ENCODE measurements at places on chromosomes 1 and 21.

- DNase-seq = no peak
Observed at GRCh38 chr1:54528613-54529012, 19.4 kb upstream of the ACOT11 start.

GRCh38 chr1:154406572-154406879 lies 1.4 kb downstream of the IL6R start:
- DNase-seq = no peak

DNA sequence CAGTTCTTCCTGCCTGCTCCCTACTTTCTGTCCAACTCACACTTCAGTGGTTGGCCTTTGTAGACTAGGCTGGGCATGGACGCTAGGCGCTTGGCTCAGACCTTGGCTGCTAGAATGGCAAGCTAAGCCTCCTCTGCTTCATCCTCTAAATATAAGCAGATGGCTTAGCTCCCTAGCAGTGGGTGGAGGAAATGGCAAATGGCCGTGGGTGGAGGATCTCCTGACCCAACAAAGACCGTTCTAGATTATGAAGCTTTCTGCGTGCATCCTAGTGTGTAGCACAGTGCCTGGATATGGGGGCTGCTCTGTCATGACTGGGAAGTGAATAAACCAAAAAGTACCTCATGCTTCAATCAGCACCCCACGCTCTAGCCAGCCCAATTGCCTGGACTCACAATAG lies 10.4 kb upstream of the ETV3L start:
- DNase-seq = no peak

DNA sequence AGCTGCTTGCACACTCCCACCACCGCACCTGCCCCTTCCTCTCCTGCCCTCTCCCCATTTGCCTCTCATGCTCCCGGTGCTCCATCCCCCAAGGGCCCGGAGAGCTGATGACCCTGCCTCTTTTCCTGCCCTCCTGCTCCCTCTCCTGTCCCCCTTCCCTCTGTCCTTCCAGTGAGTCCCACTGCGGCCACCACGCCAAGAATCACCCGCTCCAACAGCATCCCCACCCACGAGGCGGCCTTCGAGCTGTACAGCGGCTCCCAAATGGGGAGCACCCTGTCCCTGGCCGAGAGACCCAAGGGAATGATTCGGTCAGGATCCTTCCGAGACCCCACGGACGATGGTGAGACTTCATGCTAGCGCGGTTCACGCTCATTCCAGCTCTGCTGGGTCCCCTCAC lies 40.7 kb upstream of the IPO9 start:
- no peak for DNase-seq

DNA sequence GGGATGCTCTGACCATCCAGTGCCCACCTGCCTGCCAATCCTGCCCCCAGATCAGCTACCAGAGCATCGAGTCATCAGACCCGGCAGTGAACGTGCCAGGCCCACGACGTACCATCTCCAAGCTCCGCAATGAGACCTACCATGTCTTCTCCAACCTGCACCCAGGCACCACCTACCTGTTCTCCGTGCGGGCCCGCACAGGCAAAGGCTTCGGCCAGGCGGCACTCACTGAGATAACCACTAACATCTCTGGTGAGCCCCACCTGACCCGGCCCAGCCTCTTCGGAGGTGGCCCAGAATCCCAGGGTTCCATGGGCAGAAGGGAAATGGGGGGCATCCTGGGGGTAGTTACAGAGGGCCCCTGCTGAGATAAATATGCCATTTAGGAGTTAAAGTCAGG lies 43.1 kb downstream of the PTPRU start:
- no peak for DNase-seq

DNA sequence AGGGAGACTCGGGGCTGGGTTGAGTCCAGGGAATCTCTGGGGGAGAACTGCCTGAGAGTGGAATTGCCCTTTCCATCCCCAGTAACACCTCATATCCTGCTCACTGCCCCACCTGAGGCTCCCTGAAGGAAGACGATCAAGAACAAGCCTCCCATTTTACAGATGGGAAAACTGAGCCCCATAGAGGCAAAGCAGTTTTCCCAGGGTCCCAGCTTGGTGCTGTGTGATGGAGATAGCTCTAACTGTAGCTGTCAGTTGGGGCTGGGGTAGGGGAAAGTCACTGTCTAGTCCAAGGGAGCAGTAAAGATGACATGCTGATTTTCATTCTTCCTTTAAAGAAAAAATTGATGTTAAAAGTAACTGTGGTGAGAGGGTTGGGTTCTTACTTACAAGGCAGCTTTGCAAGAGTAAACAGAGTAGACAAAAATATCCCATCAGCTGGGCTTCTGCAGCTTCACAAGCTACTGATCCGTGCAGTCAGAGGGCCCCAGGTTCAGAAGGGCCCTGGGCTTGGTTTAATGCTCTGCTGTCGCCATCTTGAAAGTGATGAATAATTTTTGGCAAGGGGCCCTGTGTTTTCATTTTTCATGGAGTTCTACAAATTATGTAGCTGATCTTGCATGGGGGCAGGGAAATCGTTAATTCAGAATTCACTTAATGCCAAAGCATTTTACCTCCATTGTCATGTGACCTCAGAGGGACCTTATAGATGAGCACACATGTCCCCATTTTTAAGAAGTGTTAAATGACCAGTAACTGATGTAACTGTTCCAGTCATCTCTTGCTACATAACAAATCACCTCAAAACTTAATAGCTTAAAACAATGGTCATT lies 17.6 kb upstream of the TNFRSF1B start:
- no peak for DNase-seq

DNA sequence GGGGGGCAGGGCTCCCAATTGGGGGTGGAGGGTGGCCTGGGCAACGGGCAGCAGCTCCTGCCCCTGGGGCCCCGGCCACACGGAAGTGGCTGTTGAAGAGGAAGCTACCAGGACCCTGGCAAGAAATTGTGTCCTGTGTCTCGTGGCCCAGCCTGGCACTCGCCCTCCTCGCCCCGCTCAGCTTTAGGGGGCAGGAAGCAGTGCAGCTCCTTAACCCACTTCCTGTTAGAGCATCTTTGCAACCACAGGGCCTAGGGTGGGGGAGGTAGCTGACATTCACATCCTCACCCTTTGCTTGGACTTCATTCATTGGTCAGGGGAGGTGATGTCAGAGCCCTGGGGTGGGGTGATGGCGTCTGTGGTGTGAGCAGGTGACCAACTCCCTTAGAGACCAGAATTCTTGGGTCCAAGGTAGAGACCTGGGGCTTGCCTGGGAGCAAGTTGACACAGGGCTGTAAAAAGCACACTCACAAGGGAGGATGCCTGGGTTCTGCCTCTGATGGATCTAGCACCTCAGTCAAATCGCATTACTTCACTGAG lies at the start of gene ARHGAP30:
TSS of gene ARHGAP30 (minus strand) at position 161 of the 540 bp plus-strand sequence. CDS start 267 bp downstream, outside the sequence.
- no peak for DNase-seq

DNA sequence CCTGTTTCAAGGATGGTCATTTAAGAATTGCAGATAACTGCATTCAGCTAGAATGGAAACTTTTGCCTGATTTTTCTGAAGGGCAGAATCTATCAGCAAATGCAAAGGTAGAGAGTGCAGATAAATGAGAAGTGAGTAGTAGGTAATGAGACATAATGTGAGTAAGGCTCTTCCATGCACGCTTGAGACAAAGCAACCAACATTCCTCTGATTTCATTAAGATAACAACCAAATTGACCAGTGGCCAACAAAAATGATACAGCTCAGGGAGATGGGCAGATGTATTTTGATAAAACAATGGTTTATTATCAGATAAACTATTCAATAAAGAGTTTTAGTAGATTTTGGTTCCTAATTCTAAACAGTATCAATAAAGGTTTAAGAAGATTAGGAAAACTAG lies 404.4 kb upstream of the PBX1 start:
- no peak for DNase-seq

- no peak for DNase-seq
Observed at GRCh38 chr1:213484333-213484732, 433.3 kb downstream of the RPS6KC1 start.

DNA sequence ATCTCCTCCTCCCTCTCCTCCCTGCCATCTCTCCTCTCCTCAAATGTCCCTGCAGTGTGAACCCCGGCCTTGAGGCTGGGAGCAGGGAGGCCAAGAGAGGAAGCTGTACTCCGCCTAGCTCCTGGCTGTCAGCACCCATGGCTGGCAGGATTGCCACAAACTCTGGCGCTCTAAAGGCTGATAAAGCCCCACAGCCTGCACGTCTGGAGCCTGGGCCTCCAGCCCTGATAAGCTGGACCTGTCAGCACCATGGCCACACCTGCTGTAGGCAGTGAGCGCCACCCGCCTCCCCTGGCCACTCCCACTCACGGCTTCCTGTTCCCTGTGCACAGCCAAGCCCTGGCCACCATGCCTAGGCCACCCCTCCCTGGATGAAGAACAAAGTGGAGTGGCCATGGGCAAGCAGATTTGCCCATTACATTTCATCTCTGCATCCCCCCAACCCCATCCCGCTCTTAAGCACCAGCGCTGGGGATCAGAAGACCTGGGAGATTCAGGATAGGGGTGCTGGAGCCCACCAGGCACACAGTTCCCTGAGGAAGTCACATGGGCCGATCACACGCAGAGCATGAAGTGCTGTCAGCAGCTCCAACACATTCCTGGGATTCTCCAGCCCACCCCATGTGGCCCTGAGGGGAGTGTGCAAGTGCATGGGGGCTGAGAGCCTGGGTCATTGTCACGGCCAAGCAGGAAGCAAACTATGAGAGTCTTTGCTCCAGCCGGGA lies 24.2 kb upstream of the NPPB start:
- peak; percentile 12 for DNase-seq

- DNase-seq = no peak
Observed at GRCh38 chr21:25170681-25171080, 436.6 kb downstream of the MRPL39 start.

DNA sequence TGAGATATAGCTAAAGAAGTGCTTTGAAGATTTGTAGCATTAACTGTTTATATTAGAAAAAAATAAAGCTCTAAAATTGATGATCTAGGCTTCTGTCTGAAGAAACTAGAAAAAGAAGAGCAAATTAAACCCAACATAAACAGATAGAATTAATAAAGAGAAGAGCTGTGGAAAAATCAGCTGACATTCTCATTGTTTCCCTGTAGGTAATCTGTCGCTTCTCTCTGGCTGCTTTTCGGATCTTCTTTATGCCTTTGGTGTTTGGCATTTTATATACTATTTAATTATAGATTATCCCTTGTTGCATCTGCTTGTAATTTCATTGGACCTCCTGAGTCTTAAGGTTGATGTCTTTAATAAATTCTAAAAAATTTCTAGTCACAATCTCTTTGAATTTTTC lies 59.8 kb downstream of the MPZL1 start:
- DNase-seq = no peak

DNA sequence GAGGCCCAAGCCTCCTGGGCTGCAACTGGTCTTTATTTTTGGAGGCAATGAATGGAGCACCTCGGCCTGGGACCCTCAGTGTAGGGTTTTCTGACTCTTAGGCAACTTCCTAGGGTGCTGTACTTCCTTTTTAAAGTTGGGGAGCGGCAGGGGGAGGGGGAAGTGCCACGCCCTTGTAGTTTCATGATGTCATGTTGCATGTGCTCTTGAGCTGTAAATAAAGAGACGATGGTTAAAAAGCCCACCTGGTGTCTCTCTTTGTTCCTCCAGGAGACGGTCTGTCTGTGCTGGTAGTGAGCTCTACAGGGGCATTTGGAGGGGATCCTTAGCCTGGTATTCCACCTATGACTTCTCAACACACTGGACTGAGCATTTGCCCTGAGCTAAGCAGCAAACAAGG lies 10.3 kb upstream of the AGTRAP start:
- peak; percentile 47 for DNase-seq

DNA sequence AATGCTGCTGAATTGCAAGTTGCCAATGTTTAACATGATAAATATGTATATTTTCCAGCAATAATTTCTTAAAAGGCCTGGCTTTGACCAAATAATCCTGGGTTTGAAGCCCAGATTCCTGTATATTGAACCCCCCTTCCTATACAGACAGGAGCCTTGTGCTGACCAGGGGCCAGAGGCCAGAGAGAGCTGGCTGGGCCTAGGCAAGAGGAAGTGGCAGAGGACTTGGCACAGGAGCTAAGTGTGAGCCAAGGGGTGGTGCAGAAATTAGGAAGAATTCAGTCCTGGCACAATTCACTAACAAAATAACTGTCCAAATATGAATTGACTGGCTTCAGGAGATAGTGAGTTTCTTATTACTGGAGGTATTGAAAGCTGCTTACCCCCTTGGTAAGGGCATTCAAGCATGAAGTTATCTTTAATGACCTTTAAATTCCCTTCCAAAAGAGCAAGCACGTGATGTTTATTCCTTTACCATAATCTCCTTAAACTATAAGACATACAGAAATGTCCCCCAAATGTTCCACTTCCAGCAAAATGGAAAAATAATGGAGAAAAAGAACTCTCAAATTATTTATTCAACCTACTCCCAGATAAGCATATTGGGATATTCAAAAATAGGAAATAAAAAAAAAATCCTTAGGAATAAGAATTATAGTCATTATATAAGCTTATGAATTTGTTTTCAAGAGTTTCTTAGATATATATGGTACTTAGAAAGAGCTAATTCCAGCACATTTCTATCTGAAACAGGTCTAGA lies 26.6 kb downstream of the NIBAN1 start:
- DNase-seq = no peak

GRCh38 chr1:81155131-81155530 lies 645.6 kb upstream of the ADGRL2 start:
- no peak for DNase-seq

GRCh38 chr1:81756872-81757271 lies 43.9 kb upstream of the ADGRL2 start:
- no peak for DNase-seq

- DNase-seq = peak; percentile 60
Observed at GRCh38 chr1:50978852-50979781, 9.1 kb downstream of the CDKN2C start.
